Activated naive CD4-positive, alpha-beta T cell treated with anti-CD3 and anti-CD28 coated beads, Interleukin-2, amount 50 U/mL, for 16 hours (primary cell): ENCODE measurements at places on chromosomes 7 and 10.

DNA sequence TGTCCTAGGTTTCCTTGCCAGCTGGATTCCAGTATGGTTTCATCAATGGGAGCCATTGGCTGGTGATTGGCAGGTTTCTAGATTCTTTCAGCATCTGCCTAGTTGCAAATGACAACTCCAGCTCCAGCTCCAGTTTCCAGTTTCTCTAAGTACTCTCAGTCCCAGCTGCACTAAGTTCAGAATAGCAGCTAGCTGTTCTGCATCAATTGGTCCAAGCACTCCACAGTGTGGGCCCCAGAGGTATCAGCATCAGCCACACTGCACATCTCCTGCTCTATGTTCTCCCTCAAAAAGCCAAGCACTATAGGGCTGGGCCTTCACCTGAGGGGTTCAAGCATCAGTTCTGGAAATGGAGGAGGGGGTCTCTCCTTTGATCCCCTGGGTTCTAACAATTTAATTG, 143.4 kb downstream of the VPS50 start:
- no peak for DNase-seq

GRCh38 chr7:20165146-20165510, 52.1 kb downstream of the MACC1 start:
- DNase-seq, result no peak

DNA sequence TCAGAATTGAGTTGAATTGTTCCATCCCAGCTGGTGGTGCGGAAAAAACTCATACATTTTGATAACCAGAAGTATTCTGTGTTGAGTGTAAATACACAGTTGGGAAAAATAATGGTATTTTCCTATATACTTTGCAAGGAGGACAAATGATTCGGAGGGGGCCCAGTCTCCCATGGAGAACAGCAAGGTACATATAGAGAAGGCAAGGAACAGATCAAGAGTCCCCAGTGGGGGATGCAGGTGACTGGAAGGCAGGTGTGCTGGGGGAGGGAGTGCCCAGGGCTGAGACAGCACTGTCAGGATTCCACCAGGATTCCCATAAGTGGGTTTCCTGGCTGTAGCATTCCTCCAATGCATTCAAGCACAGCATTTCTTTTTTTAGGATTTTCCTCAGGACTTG, 10.8 kb upstream of the ADCY1 start:
- DNase-seq, result no peak

DNA sequence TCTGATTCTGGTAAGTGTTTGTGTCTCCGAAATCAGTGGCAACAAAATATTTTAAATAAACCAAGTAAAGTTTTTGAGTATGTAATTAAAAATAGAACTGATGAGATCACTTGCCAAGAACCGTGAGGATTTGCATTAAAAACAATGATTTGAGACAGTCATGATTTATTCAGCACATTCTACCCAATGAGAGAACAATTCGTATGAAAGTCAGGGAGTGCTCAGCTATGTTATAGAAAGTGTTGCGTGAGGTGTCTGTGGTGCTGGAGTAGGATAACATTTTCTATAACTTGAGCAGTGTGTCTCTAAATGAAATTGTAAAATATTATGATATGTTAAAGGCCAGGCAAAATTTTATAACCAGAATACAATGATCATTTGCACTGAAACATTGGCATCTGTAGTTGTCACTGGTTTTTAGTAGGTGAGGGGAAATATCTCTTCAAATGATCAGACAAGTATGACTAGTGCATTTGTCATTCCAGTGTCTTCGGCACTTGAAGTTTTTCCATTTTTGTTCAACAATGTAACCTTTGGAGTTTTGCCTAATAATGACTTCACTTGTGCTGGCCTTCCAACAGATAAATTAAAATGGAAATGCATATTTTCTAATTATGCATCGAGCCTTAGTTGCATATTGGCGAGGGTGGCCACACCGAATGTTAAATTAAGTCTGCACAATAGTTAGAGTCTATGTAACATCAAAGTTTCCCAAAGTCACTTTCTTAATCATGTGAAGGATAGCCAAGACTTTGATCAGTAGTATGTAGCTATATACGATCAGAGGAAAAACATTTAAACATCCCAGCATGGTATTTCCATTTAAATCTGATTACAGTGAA, 335.9 kb downstream of the GFRA1 start:
- DNase-seq, result no peak

- DNase-seq, result no peak
These were observed 10.0 kb upstream of the SGPL1 start for GRCh38 chr10:70805619-70806215.

- no peak for DNase-seq
These were observed 11.6 kb downstream of the CDNF start for GRCh38 chr10:14826076-14826829.

- DNase-seq, result no peak
These were observed 8.5 kb downstream of the ITPRIP start for GRCh38 chr10:104329735-104330134.

GRCh38 chr7:155489862-155490696, 32.1 kb downstream of the EN2 start:
- DNase-seq, result no peak

- DNase-seq, result no peak
These were observed 950 bp downstream of the EVX1 start for GRCh38 chr7:27243340-27244163.

- no peak for DNase-seq
These were observed 637 bp downstream of the RPEL1 start for GRCh38 chr10:103246324-103246723.

DNA sequence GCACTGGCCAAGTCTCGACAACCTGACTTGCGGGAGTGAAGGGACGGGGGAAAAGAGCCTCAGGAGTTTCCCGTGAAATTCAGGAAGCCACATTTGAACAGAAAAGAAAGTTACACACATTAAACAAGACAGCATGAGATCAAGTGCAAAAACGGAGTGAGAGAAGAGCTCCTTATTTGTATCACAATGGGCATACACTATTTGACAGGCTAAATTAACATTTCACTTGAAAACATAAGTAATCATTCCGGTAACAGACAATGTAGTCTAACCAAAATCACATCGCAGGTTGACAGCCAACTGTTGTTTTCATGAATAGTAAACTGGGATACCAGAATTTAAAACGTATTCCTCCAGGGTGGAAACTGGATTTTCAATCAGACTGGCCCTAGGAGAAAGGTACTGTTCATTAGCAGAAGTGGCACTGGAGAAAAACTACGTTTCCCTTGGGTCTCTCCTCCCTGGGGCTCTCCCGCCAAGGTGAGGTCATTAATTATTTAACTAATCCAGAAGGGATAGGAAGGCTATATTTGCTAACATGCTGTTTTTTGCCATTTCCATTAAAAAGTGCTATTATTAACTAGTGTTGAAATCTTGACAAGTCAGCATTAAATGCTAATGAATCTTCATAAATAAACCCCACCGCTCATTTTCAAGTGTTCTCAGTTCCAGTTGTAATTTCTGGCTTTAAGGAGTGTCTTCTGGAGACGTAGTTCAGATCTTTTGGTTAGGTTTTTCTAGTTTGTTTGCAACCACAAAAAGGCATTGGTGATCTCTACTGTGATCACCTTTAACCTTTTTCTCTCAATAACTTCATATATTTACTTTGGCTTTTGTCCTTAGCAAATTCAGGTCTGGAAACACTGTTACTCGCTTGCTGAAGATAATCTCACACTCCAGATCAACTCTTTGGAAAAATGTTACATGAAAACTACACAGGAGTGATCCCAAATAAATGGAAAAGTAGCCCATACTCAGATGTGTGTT, 25.1 kb downstream of the RHEB start:
- no peak for DNase-seq

- DNase-seq, result peak; percentile 62
These were observed 63.9 kb downstream of the TMEM209 start for GRCh38 chr7:130141161-130141883.

DNA sequence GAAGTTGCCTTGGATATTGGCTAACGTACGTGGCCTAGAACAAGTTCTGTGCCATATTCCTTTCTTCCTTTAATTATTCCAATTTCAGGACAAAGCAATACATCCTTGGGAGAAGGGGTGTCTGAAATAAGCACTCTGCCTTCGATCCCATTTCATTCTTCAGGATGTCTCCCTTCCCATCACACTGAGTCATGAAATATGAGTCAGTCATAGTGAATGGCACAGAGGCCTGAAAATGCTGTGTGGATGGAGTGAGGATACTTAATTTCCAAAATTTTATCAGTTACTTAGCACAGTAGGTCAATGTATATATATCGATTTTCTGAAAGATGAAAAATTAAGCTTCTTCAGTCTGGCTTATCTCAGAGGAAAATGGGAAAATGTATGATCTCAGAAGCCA, 19.5 kb downstream of the EVX1 start:
- DNase-seq, result no peak

GRCh38 chr7:33804140-33804660, 101.1 kb upstream of the BMPER start:
- DNase-seq, result no peak

DNA sequence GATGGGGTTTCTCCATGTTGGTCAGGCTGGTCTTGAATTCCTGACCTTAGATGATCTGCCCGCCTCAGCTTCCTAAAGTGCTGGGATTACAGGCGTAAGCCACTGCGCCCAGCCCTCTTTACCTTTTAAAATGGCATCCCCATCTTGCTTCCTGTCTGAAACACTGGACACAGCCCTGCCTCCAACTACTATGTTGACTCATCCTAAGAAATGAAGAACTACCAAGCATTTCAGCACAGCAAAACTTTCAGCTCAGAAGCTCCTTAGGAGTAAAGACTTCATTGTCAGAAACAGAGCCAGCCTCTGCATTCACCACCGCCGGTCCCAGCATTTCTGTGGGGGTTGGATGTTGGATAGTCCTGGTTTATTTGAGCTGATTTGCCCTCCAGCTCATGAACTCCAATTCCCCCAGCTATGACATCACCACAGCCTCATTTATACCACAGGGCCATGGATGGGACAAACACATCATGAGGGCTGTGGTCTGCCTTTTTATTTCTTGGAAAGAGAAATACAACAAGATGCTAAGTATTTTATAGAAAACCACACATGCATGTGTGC, 123.5 kb downstream of the ADCY1 start:
- no peak for DNase-seq

GRCh38 chr7:136555933-136556332, 312.5 kb upstream of the CHRM2 start:
- DNase-seq, result no peak

GRCh38 chr7:132882714-132883428, 199.0 kb downstream of the CHCHD3 start:
- DNase-seq, result peak; percentile 48

GRCh38 chr10:68103901-68104300, 5.4 kb upstream of the MYPN start:
- DNase-seq, result no peak

DNA sequence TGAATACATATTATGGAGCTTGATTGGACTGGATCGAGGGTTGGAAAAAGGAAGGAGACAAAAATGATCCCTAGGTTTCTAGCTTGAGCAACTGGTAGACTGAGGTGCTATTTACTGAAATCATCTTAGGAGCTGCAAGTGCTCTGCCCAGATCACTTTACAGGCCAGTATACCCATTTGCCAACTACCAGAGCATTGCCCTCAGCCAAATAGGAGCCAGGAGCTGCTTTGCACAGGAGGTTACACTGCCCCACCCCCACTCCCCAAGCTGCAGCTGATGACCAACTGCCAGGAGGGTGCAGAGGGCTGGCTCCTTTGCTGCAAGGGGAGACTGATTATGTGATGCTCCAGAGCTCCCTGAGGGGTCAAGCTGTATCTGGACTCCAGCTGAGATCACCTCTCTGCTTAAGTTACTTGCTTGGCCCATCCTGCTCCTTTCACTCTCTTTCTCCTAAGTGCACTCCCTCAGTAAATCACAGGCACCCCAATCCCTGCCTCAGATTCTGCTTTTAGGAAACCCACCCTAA, 275.4 kb downstream of the ZEB1 start:
- no peak for DNase-seq

DNA sequence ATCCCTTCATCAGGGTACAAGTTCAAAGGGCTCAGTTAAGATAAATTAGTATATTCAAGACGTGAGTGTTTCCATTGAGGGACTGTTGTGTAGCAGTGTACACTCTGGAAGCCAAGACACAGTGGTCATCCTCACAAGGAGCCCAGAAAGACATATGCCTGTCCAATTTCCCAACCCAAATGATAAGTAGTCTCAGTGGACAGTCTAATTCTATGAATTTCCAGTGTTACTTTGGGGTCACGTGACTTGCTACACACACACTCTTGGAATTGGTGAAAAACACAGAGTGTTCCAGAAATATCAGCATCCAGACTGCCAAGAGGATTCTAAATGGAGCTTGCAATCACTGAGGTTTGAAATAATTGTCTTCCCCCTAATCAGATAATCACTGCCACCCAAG, 365.1 kb downstream of the WDR11 start:
- DNase-seq, result no peak

GRCh38 chr7:105581066-105581811, at the start of gene EFCAB10:
Gene EFCAB10 (minus strand): TSS chr7:105581493. CDS start chr7:105581463, 30 bp downstream.
- DNase-seq, result peak; percentile 42

GRCh38 chr7:64642046-64642445, 23.9 kb upstream of the ZNF107 start:
- DNase-seq, result no peak
